ENCODE measurements at places on chromosomes 5 and 9.

- DNase-seq: no peak
These were observed 365.9 kb downstream of the ZSWIM6 start for GRCh38 chr5:61697809-61698558.

DNA sequence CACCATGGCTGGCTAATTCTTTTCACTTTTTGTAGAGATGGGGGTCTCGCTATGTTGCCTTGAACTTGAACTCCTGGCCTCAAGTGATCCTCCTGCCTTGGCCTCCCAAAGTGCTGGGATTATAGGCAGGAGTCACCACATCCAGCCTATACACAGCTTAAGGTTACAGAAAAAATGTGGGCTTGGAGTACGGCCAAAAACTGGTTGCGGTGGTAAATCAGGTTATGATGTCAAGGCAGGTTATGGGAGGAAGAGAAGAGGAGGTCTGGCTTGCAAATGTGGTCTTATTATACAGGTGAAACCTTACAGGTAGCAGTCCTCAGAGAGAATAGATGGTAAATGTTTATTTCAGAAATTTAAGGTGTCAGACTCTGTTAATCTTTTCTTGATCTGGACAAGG, 30.7 kb upstream of the SYK start:
- DNase-seq: no peak

GRCh38 chr9:134983074-134983473, 65.4 kb upstream of the FCN1 start:
- DNase-seq: no peak

GRCh38 chr5:57211039-57211438, 37.2 kb downstream of the GPBP1 start:
- no peak for DNase-seq

DNA sequence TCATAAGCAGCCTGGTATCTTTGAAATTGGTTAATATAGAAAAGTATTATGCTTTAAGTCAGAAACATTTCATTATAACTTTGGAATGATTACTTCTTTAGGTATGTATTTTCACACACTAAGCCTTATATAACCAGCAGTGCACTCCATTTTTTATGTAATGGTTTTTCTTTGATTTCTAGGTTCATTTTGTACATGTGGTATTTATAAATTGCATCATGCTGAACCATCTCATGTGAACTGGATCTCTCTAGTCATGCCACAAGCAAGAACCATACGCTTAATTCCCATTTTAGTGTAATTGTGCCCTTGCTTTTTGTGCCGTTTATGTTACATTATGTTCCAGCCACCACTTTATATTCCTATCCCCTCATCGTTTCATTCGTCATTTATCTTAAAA, 38.6 kb upstream of the SRP19 start:
- DNase-seq: no peak

- no peak for DNase-seq
These were observed 14.7 kb downstream of the ENC1 start for GRCh38 chr5:74625742-74626241.

GRCh38 chr9:3865141-3865772, 339.5 kb upstream of the RFX3 start:
- no peak for DNase-seq

DNA sequence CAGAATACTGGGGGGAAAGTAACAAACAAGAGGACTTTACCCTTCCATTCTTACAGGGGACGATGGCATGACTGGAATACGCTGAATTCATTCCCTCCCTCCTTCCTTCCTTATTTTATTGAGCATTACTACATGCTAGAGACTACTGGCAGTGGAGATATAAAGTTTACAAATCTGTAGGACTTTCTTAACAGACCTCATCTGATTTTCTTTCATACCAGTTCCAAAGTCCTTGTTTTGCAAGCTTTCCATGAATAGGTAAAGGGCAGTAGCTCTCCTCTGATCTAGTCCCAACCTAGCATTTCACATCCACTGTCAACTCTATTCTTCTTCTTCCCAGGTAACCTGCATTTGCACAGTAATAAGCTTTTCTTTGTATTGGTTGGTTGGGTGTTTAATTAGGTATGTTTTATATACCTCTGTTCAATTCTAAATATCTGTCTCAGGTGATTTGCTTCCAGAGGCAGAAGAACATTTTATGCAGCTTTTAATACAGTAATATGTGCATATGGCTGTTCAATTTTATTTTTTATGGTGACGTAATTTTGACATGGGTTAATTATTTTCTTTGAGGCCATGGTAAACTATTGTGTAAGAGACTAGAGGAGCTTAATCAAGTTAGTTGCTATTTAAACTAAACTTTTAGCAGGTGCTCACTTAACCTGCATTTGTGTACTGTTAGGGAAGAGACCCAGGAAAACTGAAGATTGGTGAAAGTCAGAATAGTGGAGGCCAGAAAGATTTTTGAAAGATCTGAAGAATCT, 150.9 kb downstream of the ARHGAP26 start:
- no peak for DNase-seq

DNA sequence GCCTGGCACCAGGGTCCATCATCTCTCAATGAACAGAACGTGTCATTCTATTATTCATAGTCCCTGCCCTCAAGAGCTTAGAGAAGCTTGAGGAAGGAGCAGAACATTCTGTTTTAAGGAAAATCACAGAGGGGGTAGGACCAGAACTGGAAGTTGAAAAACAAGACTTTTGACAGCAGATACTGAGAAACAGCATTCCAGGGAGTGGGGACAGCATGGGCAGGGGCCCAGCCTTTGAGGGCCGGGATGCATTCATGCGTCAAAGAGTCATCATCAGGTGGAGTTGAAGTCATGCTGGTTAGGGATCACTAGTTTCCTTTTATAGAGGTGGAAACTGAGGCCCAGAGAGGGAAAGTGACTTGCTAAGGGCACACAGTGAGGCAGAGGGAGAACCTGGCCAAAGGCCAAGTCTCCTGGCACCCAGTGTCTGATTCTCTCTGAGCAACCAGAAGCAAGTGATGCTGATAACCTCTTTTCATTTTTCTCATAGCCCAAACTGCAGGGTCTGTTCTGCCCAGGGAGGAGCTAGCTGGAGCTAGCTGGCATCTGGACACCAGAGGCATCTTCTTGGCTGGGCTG, 41.5 kb upstream of the STXBP1 start:
- DNase-seq: no peak

DNA sequence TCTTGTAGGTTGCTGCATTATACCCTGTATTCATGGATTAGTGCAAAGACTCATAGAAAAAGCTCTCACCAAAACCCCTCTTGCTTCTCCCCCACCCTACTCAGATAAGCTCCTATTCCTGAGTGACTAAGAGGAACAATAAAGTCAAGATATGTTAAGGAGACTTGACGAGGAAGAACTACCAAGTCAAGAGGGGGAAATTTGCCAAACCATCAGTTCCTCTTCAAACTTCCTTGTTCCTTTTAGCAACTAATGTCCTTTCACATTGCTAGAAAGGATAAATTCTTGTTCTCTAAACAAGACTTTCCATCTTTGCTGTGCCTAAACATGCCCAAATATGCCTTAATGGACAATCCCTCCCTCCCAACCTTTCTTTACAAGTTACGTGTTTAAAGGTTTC, 27.0 kb downstream of the CNOT8 start:
- DNase-seq: no peak

GRCh38 chr5:69217151-69217511, 17.6 kb upstream of the CDK7 start:
- no peak for DNase-seq

DNA sequence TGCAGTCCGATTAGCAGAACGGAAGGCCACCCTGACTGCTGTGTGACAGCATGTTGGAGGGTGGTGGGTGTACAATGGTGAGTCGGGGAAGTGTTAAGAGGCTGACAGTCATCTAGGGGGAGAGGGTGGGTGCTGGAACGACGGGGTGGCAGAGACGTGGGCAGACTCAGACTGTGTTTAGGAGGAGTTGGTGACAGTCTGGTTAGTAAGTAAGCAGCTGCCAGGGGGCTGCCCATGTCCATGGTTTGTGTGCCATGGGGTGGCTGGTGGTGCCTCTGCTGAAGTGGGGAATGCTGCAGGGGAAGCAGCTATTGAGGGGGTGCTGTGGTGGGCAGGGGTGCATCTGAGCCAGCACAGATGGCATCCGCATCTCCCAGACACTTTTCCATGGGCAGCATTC, 51.3 kb upstream of the BOD1 start:
- DNase-seq: no peak

- no peak for DNase-seq
These were observed 297.1 kb downstream of the KCTD16 start for GRCh38 chr5:144467792-144468191.

- DNase-seq: no peak
These were observed 208.9 kb downstream of the TRIM32 start for GRCh38 chr9:116895961-116896360.

GRCh38 chr9:125133403-125134329, 9.7 kb downstream of the SCAI start:
- no peak for DNase-seq

DNA sequence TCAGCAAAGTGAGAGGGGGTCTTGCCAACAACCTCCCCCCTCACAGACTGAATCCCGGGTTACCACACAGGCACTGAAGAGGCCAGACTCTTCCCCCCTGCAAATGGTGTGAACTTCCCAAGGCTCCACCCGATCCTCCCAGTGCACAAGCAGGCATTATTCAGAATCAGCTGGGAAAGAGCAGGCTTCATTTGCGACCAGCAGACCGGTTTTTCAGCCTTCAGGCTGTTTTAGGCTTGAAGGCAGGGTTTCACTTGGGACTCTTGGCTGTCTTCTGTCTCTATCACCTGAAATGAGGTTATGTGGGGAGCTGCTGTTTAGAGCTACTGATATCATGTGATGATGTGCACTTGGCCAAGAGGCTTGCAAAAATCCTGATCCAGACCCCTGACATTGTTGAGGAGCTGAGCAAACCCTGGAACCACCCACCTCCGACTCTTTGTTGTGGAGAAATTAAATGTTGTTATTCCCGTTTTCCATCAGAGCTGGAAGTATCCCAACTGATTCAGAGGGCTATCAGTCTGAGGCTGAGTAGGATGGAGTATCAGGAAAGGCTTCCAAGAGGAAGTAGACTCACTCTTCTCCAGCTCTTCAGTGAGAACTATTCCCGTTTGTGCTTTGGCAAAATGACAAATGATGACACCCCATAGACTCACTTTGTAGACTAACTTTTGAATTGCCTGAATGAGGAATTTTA, 63.3 kb upstream of the ZFR start:
- no peak for DNase-seq

- DNase-seq: peak; percentile 4
These were observed 9.1 kb upstream of the GNAQ start for GRCh38 chr9:78040726-78041125.

- no peak for DNase-seq
These were observed 53.6 kb upstream of the HTR1A start for GRCh38 chr5:64015824-64016223.

DNA sequence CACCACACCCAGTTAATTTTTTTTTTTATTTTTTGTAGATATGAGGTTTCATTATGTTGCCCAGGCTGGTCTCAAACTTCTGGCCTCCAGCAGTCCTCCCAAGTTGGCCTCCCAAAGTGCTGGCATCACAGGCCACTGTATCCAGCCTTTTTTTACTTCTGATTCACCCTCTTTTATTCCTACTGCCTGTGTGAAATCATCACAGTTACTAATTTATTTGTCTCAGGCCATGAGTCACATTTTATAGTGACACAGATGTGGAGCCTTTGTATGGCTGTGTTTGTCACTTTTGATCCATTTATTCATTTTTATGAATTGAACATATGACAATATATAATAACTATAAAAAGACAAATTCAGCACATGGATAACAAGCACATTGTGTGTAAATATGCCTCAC, 67.1 kb upstream of the SNX2 start:
- no peak for DNase-seq

DNA sequence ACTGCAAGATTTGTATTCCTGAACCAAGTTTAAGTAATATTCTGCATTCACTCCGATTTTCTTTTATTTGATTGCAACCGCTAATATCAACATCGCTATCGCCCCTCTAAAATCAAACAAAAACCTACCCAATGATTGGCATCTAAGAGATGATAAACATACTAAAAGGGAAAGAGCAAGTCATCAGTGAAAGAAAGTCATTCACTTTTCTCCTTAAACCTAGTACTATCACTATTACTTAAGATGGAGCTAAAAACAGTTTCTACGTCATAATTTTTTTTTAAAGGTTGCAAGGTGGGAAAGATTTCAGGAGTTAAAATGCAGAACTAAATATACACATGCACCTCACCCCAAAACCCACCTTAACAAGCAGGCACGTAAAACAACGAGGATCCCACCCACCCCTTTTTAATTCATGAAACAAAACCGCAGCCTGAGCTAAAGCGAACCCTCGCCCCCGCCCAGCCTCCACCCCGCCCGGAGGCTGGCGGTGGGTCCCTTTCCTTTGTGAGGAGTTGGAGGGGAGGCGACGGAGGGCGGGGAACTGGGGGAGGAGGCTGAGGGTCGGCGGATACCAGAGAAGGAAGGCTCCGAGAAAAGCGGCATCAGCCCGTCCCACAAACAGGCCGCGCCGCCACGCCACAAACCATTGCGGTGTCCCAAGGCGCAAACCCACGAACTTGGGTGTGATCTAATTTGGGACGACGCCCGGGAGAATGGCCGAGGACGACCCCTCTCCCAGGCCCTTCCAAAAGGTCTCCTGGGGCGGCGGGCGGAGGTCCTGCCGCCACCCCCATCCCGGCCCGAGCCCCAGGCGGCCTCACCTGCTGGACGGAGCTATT, 861 bp downstream of the UBQLN1 start:
- no peak for DNase-seq

DNA sequence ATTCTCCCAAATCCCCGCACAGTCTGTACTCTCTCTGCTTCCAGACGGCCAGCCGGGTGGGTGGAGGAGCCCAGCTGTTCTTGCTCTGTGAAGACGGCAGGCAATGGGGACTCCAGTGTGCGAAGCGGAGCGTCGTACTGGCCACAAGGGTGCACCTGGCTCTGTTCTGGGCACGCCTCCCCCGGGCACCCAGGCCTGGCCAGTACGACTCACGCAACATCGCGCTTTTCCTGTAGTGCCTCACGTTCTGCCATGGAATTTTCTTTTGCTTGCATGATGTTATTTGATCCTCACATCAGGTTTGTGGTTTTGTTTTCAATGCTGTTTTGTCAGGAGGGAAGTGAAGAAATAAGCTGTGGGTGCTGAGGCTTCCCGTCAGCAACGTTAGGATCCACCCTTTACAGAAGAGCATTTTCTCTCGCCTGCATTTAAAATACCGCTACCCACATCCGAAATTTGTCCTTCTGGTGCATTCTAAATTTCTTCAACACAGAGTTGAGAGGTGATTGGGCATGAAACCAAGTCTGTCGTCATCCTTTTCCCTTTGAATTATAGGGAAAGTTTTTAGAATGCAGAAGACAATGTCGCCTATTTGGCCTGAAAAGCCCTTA, 311.7 kb downstream of the TRIM36 start:
- DNase-seq: no peak

- no peak for DNase-seq
These were observed 15.0 kb downstream of the GALNT10 start for GRCh38 chr5:154205441-154206117.

DNA sequence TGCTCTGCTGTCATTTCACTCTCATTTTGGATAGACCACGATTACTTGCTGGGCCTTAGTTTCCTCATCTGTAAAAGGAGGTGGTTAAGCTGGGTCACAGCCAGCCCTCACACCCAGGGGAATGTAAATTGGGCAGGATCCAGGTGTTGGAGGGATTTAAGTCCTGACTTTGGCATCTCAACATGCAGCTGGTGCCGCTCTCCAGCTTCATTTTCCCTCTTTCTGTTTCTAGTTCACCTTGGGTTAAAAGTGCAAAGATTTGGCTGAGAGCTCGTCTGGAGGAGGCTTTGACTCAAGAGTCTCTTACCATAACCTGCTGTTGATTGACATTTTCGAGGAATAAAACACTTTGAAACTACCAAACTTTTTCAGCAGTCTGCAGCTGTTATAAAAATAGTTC, 144.3 kb upstream of the DHFR start:
- DNase-seq: no peak

GRCh38 chr5:172561151-172561550, 79.9 kb upstream of the NEURL1B start:
- no peak for DNase-seq

All from cerebellar nuclear complex (tissue), 1 donor.